Hematopoietic multipotent progenitor cell treated with erythropoietin and hydrocortisone succinate and interleukin-3 and kit ligand, for 8 days (in vitro differentiated cells): ENCODE measurements at places on chromosomes 4 and X.

DNA sequence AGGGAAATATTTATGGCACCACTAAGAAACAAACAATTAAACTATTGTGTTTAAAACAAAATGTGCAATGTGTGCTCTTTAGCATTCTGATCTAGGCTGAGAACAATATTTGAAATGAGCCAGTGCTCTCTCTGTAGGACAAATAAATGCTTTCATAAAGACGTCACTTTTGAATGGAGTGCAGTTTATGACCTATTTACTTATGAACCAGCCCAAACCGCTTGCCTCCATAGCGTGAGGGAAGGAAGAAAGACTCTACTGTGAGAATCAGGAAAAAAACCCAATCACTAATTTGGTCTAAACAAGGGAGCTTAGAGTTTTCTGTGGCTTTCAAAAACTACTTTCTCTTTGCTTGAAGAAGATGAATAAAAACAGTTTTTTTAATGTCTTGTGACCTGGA, 39.4 kb downstream of the SAT1 start:
- no peak for DNase-seq

DNA sequence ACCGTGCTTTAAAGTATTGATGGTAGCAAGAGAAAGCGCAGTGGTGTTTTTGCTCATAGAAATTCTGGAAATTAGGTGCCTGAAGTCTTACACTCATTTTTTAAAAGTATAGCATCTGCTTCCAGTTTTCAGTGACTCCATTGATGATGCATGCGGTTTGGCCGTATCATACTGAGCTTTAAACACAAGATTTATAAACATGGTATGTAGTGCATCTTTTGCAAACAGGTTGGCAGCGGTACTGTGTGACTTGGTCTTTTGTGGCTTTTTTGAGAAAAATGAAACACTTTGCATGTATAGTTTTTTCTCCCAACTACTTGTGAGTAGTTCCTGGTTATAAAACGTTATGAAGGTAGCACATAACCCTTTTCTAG, 2.0 kb downstream of the DDX3X start:
- DNase-seq, result no peak

GRCh38 chrX:129933700-129934099, 27.7 kb downstream of the UTP14A start:
- no peak for DNase-seq

GRCh38 chr4:15779809-15780208, 1.7 kb downstream of the CD38 start:
- DNase-seq, result no peak

DNA sequence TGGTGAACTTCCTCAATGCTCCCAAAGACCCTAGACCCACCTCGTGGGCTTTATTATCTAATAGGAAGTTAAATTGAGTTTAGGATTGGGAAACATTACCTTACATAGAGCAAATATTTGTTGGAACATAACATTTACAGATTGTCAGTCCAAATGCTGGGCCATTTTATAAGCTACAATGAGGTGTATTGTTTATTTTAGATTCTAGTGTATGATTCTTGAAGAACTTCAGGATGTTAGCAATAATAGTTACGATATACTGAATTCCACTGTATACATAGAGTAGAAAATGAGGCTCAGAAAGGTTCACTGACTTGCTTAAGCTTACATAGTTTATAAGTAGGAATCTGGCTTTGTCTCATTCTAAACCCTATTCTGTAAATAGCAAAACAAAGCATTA, 37.4 kb downstream of the PAQR3 start:
- no peak for DNase-seq

GRCh38 chr4:186831574-186831973, 107.9 kb upstream of the FAT1 start:
- DNase-seq, result no peak

GRCh38 chrX:24728530-24728929, 34.8 kb downstream of the POLA1 start:
- DNase-seq, result no peak
